ENCODE measurements at places on chromosomes 7 and 10. TPM values are rescaled to one million over a fixed set of nuclear protein-coding genes. Genes with fewer than 3 reads are reported as not detected.

DNA sequence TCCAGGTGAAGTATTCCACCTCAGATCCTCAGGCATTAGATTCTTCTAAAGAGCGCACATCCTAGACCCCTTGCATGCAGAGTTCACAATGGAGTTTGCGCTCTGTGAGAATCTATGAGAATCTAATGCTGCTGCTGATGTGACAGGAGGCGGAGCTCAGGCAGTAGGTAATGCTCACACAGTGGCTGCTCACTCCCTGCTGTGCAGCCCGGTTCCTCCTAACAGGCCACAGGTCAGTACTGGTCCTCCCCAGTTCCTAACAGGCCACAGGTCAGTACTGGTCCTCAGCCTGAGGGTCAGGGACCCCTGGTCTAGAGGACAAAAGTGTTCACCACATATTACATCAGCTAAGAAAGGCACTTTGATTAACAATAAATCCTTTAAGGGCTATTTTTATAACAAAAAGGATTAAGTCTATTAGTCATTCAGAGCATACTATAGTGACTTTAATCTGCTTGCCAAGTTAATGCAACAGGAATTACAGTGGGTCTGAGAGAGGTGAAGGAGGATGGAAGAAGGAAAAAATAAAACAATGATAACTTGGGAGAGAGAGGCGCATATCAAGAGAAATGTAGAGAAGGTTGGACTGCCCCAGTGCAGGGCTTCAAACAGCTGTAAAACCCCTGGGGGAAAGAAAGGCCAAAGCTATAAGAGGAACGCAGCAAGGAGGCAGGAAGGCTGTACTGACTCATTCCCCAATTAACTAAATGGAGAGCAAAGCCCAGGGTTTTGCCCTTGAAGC is 49.2 kb downstream of the CUL2 start:
- peak; percentile 27 for DNase-seq
- H3K27me3 ChIP-seq: no peaks in the 10 kb centered on the region
- H3K4me1 ChIP-seq: no peaks in the 10 kb centered on the region
- H3K36me3 ChIP-seq: peaks cover 33% of the 10 kb centered on the region
- no peak overlapping the region for H3K4me3 ChIP-seq
- H3K27ac ChIP-seq: no peak overlapping the region

GRCh38 chr10:44963772-44964633 is 4.4 kb downstream of the RASSF4 start:
- H3K36me3 ChIP-seq: peaks cover 10% of the 10 kb centered on the region
- peaks cover 91% of the 10 kb centered on the region for H3K4me1 ChIP-seq
- DNase-seq: peak; percentile 91
- peak overlapping the region; percentile 14 for H3K4me3 ChIP-seq
- peak overlapping the region; percentile 93 for H3K27ac ChIP-seq

GRCh38 chr7:51645255-51645654 is 328.6 kb upstream of the COBL start:
- peaks cover 2% of the 10 kb centered on the region for H3K27me3 ChIP-seq
- DNase-seq: no peak
- H3K4me3 ChIP-seq: no peak overlapping the region
- H3K36me3 ChIP-seq: no peaks in the 10 kb centered on the region
- no peaks in the 10 kb centered on the region for H3K4me1 ChIP-seq

- peaks cover 6% of the 10 kb centered on the region for H3K4me1 ChIP-seq
- no peak overlapping the region for H3K27ac ChIP-seq
- H3K36me3 ChIP-seq: no peaks in the 10 kb centered on the region
- H3K27me3 ChIP-seq: peaks cover 46% of the 10 kb centered on the region
- H3K4me3 ChIP-seq: no peak overlapping the region
- no peak for DNase-seq
Observed at GRCh38 chr10:121678631-121679174, 80.5 kb upstream of the FGFR2 start.

DNA sequence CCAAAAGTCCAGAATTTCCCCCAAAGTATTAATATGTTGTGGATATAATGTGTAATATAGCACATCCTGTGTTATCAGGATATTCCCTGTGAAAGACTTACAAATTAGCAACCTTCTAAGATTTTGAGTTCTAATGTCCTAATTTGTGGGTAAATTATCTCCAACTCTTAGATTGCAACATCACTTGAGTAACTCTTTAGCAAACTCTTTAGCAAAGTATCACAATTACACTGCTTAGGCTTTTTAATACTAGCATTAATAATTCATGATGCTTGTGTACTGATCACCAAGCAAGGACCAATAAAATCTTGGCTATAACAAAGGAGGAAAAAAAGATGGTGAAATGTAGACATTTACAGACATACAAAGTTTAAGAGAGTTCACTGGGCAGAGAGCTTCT is 27.7 kb downstream of the HIP1 start:
- no peak overlapping the region for H3K4me3 ChIP-seq
- peak overlapping the region; percentile 72 for H3K27ac ChIP-seq
- H3K27me3 ChIP-seq: no peaks in the 10 kb centered on the region
- DNase-seq: no peak

- H3K4me3 ChIP-seq: no peak overlapping the region
- H3K27ac ChIP-seq: no peak overlapping the region
- peaks cover 64% of the 10 kb centered on the region for H3K36me3 ChIP-seq
- peaks cover 21% of the 10 kb centered on the region for H3K4me1 ChIP-seq
Observed at GRCh38 chr7:6640246-6640721, 3.2 kb downstream of the ZNF316 start.

DNA sequence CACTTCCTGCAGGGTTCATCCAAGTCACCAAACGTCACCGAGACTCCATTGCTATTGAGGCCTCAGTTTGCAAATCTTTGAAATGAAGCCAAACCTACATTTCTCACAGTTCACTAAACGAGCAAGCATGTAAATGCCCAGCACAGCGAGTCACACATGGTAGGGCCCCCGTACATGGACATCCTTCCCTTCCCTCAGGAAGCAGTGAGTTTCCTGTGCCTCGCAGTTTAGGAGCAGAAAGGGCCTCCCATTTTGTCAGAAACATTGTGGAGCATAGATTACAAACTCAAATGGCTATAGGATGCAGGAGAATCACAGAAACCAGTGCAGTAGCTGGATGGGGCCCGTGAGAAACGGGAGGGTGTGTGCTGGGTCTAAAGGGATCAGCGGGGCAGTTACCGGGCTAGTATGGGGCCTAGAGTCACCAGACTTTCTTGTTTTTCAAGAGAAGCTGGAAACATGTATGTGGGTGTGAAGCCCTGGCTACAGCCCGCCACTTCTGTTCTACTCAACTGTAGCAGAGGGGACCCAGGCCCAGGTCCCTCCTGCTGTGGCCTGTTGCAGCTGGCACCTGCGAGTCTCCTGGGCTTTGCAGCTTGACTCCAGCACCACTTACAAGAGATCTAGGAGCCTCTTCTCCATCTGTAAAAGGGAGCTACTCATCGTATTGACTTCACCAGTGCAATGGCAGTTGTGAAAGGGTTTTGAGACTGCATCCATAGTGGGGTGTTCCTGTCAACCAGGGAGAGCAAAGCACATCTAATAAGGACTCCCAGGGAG is 14.2 kb upstream of the SLC18A3 start:
- H3K36me3 ChIP-seq: no peaks in the 10 kb centered on the region
- no peak overlapping the region for H3K27ac ChIP-seq
- H3K27me3 ChIP-seq: peaks cover 3% of the 10 kb centered on the region
- H3K4me1 ChIP-seq: no peaks in the 10 kb centered on the region
- H3K4me3 ChIP-seq: no peak overlapping the region

GRCh38 chr7:500521-501420 is 18.9 kb downstream of the PDGFA start:
- no peaks in the 10 kb centered on the region for H3K27me3 ChIP-seq
- peaks cover 31% of the 10 kb centered on the region for H3K4me1 ChIP-seq
- H3K36me3 ChIP-seq: peaks cover 55% of the 10 kb centered on the region

GRCh38 chr10:132370426-132371340 is 26.3 kb upstream of the PWWP2B start:
- no peak overlapping the region for H3K27ac ChIP-seq
- no peak for DNase-seq
- H3K36me3 ChIP-seq: peaks cover 13% of the 10 kb centered on the region
- no peak overlapping the region for H3K4me3 ChIP-seq
- no peaks in the 10 kb centered on the region for H3K27me3 ChIP-seq

DNA sequence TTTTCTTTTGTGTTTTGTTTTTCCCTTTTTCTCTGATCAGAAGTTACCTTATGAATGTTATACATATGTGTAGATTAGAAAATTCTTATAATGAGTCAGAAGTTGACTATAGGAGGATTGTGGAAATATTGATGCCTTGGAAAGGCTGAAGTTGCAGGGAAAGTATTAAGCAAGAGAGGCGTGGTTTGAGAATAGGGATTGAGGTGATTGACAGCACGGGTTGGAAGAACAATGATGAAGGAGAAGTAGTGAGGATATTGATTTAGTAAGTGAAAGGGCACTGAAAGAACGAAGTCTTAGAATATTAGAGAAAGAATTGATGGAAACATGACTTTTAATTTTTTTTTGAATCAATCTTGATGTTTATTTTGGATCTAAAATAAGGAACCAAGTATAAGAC is 176.0 kb downstream of the EXOC4 start:
- H3K36me3 ChIP-seq: no peaks in the 10 kb centered on the region
- H3K27me3 ChIP-seq: no peaks in the 10 kb centered on the region
- no peak overlapping the region for H3K4me3 ChIP-seq
- no peak for DNase-seq

DNA sequence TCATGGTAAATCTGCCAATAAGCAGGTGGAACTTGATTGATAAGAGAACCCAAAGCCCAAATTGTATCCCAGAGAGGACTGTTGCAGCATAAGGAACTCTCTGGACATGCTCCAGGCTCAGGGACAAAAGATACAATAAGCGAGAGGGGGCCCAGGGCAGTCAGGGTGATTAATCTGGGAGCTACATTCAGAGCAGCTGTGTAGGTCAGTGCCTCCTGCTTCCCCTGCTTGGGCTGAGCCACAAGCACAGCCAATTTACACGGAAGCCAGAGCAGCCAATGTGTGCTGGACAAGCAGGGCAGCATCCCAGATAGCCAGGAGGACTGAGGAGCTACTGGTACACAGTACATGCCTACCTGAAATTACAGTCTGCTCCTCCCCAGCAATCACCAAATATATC is 24.2 kb downstream of the MYPN start:
- peak; percentile 56 for DNase-seq
- H3K36me3 ChIP-seq: no peaks in the 10 kb centered on the region
- no peaks in the 10 kb centered on the region for H3K27me3 ChIP-seq
- no peak overlapping the region for H3K4me3 ChIP-seq

- H3K4me3 ChIP-seq: no peak overlapping the region
- no peaks in the 10 kb centered on the region for H3K27me3 ChIP-seq
Observed at GRCh38 chr10:59374916-59375315, 12.6 kb upstream of the FAM13C start.

GRCh38 chr10:126102636-126103035 is 206.3 kb downstream of the FANK1 start:
- H3K4me3 ChIP-seq: no peak overlapping the region
- H3K27ac ChIP-seq: no peak overlapping the region
- no peaks in the 10 kb centered on the region for H3K27me3 ChIP-seq
- peaks cover 4% of the 10 kb centered on the region for H3K36me3 ChIP-seq

- no peak overlapping the region for H3K4me3 ChIP-seq
- no peaks in the 10 kb centered on the region for H3K36me3 ChIP-seq
- no peaks in the 10 kb centered on the region for H3K4me1 ChIP-seq
- H3K27ac ChIP-seq: no peak overlapping the region
- no peak for DNase-seq
Observed at GRCh38 chr10:1788401-1788800, 51.1 kb upstream of the ADARB2 start.

- H3K27me3 ChIP-seq: no peaks in the 10 kb centered on the region
- H3K27ac ChIP-seq: no peak overlapping the region
- no peaks in the 10 kb centered on the region for H3K36me3 ChIP-seq
- no peak overlapping the region for H3K4me3 ChIP-seq
Observed at GRCh38 chr10:131692686-131693334, 208.0 kb upstream of the PPP2R2D start.

DNA sequence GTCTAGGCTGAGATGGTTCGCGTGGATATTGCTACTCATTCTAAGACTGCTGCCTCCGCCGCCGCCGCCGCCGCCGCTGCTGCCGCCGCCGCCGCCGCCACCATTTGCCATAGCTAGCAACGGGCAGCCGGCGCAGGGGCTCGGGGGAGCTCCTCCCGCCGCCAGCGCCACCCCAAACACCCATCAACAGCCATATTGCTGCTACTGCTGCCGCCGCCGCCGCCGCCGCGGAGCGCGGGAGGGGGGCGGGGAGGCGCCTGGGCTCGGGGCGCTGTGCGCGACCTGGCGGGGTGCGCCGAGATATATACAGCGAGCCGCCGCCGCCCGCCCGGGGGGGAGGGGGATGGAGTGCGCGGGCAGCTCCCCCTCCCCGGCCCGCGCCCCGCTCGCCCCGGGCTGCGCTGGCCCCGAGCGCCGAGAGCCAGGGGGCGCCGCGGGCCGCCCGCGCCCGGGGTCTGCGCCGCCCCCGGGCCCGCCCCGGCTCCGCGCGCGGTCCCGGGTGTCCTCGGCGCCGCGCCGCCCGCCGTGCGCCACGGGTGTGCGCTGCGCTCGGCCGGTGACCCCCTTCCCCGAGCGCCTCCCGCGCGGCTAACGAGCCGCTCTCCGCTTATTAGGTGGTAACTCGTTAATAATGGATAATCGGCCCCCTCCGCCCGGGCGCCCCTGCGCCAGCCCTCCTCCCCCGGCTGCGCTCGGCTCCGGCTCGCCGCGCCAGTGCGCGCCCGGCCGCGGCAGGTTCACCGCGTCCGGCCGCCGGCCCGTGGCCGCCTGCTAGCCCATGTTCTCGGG is at the start of gene KCNMA1:
TSS of gene KCNMA1 (minus strand) at position 277 of the 789 bp plus-strand sequence.
- peaks cover 20% of the 10 kb centered on the region for H3K4me1 ChIP-seq
- peaks cover 54% of the 10 kb centered on the region for H3K27me3 ChIP-seq
- peak within 1 kb of the TSS; percentile 56 for H3K4me3 ChIP-seq
- no peaks in the 10 kb centered on the region for H3K36me3 ChIP-seq
- H3K27ac ChIP-seq: no peak within 1 kb of the TSS
- DNase-seq: peak; percentile 72

- no peak overlapping the region for H3K27ac ChIP-seq
- no peak for DNase-seq
- no peak overlapping the region for H3K4me3 ChIP-seq
- H3K27me3 ChIP-seq: peaks cover 3% of the 10 kb centered on the region
- H3K4me1 ChIP-seq: no peaks in the 10 kb centered on the region
- no peaks in the 10 kb centered on the region for H3K36me3 ChIP-seq
Observed at GRCh38 chr7:130947792-130948580, 214.0 kb upstream of the KLF14 start.

- no peaks in the 10 kb centered on the region for H3K27me3 ChIP-seq
- peaks cover 15% of the 10 kb centered on the region for H3K36me3 ChIP-seq
- DNase-seq: no peak
- no peaks in the 10 kb centered on the region for H3K4me1 ChIP-seq
- no peak overlapping the region for H3K4me3 ChIP-seq
Observed at GRCh38 chr10:127386606-127387327, 162.3 kb upstream of the NPS start.

The EVX1 gene
- not detected for polyA plus RNA-seq

The WDR86 gene
- 5.3 TPM for polyA plus RNA-seq

The ENTPD1 gene
- 15.0 TPM for polyA plus RNA-seq

The LEP gene
- 0.06 TPM for polyA plus RNA-seq

The NUTM2D gene
- 8.2 TPM for polyA plus RNA-seq

The PRSS37 gene
- 0.11 TPM for polyA plus RNA-seq

The CYP2C19 gene
- not detected for polyA plus RNA-seq

The PRF1 gene
- 0.58 TPM for polyA plus RNA-seq

The ZNF736 gene
- 6.8 TPM for polyA plus RNA-seq

The MRPL32 gene
- 46.9 TPM for polyA plus RNA-seq

The SCIN gene
- 0.36 TPM for polyA plus RNA-seq
